ENCODE measurements at places on chromosomes 2 and 18. TPM values are rescaled to one million over a fixed set of nuclear protein-coding genes. Genes with fewer than 3 reads are reported as not detected.

The SLC19A3 gene
- 4.5 TPM for total RNA-seq

DNA sequence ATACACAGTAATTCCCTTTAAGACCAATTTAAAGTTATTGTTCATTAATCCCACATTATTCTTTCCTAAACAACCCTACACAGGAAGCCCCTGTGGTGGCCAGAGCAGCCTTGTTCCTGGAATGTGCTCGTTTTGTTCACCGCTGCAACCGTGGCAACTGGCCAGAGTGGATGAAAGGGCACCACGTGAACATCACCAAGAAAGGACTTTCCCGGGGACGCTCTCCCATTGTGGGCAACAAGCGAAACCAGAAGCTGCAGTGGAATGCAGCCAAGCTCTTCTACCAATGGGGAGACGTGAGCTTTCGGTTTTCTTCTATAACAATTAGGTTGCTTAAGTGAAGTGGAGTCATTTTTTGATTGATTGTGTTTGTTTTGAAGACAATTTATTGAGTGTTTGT, 101.0 kb downstream of the UNC80 start:
- DNase-seq: peak; percentile 54

DNA sequence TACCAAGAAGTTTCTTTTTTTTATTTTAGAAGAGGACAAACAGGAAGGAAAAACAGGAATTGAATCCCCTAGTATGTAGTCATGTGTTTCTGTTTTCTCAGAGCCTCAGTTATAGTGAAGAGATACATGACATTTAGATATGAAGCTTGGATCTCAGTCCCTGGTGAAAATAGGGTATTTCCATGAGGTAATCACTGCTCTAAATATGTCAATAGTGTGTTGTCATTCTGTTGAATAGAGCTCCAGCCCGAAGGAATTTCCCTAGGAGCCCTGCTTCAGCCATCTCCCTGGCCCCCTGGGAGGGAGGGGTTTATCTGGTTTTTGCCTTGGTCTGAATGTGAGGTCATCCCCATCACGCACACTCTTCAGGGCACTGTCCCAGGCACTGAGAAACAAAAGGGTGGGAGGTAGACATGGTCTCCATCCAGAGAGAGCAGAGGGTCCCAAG, 47.1 kb upstream of the REL start:
- DNase-seq: no peak

DNA sequence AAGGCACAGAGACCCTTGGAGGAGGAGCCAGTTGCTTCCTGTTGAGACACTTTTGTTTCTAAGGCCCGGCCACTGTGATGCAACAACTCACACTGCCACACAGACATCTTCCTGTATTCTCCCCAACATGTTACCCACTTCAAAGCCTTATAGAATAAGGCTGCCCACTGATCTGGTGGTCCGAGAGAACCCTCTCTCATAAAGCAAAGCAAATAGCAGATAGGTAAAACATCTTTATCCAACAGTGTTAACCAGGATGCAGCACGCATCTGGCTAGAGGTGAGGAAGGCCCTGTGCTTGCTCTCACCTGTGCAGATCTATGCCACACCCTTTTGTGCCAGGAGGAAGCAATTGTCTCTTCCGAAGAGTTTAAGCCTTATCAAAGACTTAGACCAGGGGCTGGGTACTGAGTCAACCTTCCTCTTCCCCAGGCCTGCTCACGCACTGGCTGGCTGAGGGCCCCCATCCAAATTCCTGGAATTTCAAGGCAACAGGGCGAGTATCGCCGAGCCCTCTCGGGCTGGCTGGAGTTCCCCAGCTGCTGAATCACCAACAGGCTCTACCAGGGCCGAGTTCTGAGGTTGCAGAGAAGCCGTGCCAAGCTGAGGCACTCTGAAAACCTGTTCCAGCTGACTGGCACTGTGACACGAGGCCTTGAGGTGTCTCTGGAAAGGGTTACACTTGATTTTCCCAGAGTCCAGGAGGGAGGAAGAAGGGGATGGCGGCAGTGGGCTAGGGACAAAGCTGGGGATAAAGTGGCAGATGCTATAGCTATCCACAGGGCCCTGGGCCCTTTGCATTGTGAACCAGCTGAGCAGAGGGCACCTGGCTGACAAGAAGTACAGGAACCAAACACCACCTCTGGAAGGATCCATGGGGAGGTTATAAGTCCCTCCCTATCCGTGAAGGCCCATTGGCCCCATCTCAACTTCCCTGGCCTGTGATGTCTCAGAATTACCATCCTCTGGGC, 29.3 kb downstream of the TGFA start:
- DNase-seq: peak; percentile 81

DNA sequence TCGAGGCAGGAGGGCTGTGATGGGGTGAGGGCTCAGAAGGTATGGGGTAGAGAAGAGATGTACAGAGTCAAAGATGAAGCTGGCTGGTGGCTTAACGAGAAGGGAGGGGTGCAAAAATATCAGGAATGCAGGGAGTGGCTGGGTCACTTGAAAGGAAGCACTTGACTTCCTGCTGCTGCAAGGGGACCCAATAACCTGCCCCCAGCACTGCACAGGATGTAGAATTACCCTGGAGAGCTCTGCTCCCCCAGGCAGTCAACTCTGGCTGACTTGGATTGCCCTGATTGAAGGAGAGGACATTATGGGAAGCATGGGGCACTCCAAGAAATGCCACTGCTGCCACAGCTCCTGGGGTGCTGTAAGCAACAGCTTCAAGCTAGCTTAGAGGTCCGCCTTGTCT, 41.8 kb downstream of the CFAP221 start:
- no peak for DNase-seq

- DNase-seq: peak; percentile 76
These were observed 19.0 kb downstream of the RHOB start for GRCh38 chr2:20465716-20466394.

- DNase-seq: peak; percentile 54
These were observed 3.3 kb downstream of the INPP5D start for GRCh38 chr2:233063269-233063975.

All from stomach (tissue), 19 donors.